ENCODE measurements at places on chromosomes 12 and 14.

GRCh38 chr12:67068761-67069450 is 200.3 kb upstream of the CAND1 start:
- DNase-seq, result no peak

GRCh38 chr12:120738252-120739030 is 12.8 kb downstream of the ACADS start:
- no peak for DNase-seq

DNA sequence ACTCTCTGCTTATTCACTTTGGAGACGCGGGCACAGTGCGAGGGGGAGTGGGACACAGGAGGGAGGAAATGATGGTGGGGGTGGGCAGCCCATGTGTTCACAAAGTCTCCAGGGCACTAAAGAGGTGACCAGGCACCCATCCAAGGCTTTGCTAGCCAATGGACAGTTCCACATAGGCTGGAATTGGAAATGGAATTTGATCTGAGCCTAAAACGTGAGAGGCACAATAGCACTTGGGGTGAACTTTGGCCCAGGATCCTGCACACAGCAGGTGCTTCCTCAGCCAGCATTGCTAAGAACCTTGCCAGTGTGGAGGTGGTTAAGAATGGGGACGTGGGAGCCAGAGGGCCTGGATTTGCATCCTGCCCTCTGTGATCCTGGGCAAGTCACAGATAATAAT is 193.8 kb downstream of the CHST11 start:
- DNase-seq, result no peak

GRCh38 chr14:61561657-61562276 is 133.5 kb upstream of the HIF1A start:
- no peak for DNase-seq

DNA sequence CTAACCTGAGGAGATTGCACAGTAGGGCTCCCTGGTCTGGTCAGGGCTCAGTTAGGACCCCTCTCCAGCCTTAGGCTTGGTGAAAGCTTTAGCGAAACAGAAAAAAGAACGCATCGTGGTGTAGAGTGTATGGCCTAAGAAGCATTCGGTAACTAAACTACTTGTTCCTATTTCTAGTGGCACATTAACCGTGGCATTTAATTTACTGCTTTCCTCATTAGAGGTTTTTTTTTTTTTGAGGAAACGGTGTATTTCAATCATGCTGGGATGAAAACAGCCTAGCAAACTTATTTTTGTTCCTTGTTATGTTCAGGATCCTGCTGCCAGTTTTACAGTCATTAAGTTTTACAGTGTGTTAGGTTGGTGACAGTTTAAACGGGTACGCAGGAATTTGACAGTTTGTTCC is 518 bp upstream of the OSBPL8 start:
- no peak for DNase-seq

- no peak for DNase-seq
These were observed 19.7 kb downstream of the PLEKHG3 start for GRCh38 chr14:64723691-64724577.

GRCh38 chr12:68561830-68562229 is 48.9 kb upstream of the RAP1B start:
- DNase-seq, result no peak

GRCh38 chr12:5487948-5488625 is 56.2 kb downstream of the NTF3 start:
- DNase-seq, result no peak
